ENCODE measurements at places on chromosomes 12 and 14. TPM values are rescaled to one million over a fixed set of nuclear protein-coding genes. Genes with fewer than 3 reads are reported as not detected.

- DNase-seq: no peak
Measured at GRCh38 chr12:66596199-66596598, 82.7 kb downstream of the GRIP1 start.

Gene RFX4
- total RNA-seq: not detected

- DNase-seq: no peak
Measured at GRCh38 chr12:2136901-2137300, 84.1 kb downstream of the CACNA1C start.

Gene CHGA
- not detected for total RNA-seq

DNA sequence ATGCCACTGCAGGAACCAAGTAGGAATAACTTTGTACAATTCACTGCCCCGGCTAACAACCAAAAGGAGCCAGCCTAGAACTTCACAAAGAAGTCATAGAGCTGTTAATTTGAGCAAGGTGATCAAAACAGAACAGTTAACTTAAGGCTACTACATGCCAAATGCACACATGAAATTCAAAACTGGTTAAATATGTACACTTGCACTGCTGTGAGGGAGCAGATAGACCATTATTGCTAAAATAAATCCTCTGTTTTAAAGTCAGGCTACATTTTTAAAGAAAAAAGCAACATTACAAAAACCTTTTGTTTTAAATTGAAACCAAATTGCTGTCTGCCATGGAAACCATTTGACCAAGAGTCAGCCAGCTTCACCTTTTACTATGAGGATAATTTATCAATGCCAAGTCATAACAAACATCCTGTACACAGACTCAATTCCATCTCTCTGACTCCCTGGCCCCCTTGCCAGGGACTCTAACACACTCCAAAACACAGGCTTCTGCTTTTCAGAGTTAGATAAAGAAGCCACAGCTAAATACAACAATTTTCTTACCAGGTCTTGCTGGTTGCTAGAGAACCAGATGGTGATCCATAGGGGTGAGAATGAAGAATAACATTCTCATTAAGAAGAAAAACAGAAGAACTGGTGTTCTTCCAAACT is 84.0 kb downstream of the LRP6 start:
- DNase-seq: no peak

DNA sequence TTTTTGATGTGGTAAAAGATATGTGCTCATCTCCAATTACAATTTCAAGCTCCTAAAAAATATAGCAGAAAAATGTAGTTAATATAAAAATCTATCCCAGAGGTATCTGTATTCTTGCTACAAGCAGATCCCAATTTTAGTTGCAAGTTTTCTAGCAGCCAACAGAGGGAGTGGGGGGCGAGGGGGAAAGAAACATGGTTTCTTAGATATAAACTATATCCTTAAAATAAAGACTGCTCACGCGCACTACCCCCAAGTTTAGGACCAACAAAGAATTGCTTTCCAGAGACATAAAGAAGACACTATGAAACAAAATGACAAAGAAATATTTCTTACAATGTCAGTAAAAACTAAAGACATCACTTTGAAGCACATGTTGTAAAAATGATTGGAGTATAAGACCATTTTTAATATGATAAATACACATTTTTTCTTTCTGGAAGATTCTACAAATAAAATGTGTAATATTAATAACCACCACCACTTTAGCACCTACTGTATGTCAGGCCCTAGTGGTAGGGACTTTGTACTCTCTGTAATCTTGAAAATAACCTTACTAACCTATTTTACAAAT is 5.4 kb downstream of the MAGOHB start:
- peak; percentile 19 for DNase-seq

- DNase-seq: no peak
Measured at GRCh38 chr14:38481952-38482678, 226.2 kb upstream of the CLEC14A start.

Gene LRRC10
- not detected for total RNA-seq

GRCh38 chr14:92584816-92585215 is 71.2 kb downstream of the RIN3 start:
- no peak for DNase-seq

DNA sequence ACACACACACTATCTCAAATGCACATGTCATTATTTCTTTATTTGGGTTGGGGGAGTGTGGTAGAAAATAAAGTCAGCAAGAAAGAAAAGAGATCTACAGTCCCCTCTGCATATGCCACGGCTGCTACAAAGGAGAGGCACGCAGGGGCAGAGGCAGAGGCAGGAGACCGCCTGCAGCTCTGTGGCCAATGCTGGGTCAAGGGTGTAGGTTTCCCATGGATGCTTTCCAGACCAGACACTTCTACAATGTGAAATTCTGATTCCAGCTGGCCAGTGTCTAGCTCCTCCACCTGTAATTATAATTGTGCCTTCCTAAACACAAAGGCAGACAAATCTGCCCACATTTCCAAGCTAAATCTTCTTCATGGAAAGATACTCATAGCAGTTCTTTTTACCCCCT is 19.2 kb downstream of the VPS37B start:
- no peak for DNase-seq

Gene WNT1
- total RNA-seq: not detected

Gene SDS
- total RNA-seq: not detected

Gene RAB35
- total RNA-seq: 41.5 TPM

Gene GPR137C
- 0.11 TPM for total RNA-seq

- no peak for DNase-seq
Measured at GRCh38 chr12:93059925-93060665, 131.0 kb upstream of the EEA1 start.

DNA sequence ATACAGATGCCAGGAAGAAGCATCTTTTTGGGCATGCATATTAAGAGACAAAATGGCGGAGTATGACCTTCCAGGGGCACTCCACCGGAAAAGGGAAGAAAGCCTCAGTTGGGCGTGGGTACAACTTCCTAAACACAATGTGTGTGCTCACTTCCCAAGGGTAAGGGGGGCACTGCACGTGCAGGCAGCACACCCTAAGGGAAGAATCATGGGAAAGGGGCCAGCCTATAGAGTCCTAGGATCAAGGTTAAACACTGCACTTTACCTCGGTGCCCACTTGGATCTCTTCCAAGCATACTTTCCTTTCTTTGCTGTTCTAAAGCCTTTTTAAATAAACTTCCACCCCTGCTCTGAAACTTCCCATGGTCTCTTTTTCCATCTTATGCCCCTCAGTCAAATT is 14.8 kb downstream of the OR6J1 start:
- DNase-seq: no peak

Gene C1RL
- total RNA-seq: 11.8 TPM

- no peak for DNase-seq
Measured at GRCh38 chr14:24314377-24315193, 3.3 kb downstream of the LTB4R start.

Gene PPP4R3A
- total RNA-seq: 111 TPM

Gene TMEM52B
- total RNA-seq: not detected

- peak; percentile 79 for DNase-seq
Measured at GRCh38 chr12:57836442-57837375, 9.8 kb downstream of the CTDSP2 start.

GRCh38 chr14:22488522-22489243 is 100.3 kb downstream of the DAD1 start:
- no peak for DNase-seq

- DNase-seq: no peak
Measured at GRCh38 chr12:104054681-104055346, 4.8 kb upstream of the GLT8D2 start.

- DNase-seq: no peak
Measured at GRCh38 chr12:79255288-79255687, 390.7 kb downstream of the SYT1 start.

- no peak for DNase-seq
Measured at GRCh38 chr14:84807673-84808072, 722.3 kb upstream of the FLRT2 start.

DNA sequence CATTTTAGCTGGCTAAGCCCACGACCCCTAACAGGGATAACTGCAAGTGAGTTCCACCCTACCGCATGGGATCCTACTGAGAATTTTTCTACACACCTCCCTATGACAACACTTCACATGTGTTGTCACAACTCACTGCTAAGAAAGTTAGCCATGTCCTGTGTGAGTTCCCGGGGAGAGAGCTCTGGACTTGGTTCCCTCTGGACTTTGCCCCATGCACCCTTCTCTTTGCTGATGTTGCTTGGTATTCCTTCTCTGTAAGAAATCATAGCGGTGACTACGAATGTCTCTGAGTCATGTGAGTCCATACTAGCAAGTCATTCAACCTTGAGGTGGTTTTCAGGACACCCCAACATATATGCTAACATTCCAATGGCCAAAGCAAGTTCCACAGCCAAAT is 9.5 kb upstream of the CDKN3 start:
- DNase-seq: no peak

DNA sequence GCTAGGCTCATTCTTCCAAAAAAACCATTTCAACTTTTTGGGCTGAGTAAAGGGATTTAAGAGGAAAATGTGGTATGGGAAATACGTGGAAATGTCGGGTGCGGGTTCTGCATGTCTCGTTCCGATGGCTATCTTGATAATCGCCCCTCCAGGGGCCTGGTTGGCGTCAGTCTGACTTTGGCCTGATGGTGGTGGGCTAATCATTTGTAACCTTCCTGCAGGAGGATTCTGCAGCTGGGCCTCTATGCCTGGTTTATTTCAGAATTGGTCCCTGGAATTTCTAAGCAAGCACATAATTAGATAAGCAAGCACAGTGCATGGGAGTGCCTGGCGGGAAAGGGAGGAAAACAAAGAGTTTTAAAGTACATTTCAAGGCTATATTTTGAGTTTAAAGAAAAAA is 14.8 kb upstream of the SLC4A8 start:
- DNase-seq: no peak

DNA sequence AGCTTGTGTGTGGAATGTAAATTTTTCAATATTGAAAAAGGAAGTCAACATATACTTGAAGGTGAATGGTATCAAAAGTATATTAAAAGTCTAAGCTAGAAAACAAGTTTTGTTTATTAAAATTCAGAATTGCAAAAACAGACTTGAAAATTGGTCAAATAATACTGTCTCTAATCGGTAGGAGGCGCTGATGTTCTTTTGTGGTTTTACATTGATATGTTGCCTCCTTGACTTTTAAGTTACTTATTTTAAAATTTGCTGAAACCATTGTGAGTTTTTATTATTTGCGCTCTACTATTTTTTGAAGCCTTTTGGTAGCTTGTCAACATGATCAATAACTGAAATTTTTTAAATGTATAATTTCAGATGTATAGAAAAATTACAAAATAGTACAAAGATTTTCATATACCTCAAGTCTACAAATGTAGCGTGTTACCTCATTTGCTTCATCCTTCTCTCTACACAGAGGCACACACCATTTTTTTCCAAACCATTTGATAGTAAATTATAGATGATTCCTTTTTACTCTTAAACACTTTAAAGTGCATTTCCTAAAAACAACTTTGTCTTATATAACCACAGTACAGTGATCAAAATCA is 6.9 kb downstream of the RTRAF start:
- DNase-seq: peak; percentile 15

GRCh38 chr14:96915478-96915877 is 118.3 kb downstream of the VRK1 start:
- DNase-seq: no peak

DNA sequence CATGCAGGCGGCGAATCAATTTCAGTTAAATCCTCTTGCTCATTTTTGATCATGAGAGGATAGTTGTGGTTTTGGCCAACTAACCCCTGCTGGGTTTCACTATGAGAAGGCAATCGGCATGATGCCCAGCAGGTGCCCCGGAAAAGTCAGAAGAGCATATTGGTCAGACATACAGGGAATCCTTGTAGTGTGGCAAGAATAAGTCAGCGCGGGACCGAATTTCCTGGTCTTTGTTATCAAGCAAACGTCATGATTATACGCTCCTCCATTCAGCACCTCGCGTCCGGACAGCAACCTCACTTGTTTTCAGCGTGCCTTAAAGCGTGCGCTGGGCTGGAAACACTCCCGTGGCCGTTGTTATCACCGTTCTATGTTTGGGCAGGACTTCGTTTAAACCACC is 1.8 kb downstream of the TBC1D30 start:
- DNase-seq: peak; percentile 83

DNA sequence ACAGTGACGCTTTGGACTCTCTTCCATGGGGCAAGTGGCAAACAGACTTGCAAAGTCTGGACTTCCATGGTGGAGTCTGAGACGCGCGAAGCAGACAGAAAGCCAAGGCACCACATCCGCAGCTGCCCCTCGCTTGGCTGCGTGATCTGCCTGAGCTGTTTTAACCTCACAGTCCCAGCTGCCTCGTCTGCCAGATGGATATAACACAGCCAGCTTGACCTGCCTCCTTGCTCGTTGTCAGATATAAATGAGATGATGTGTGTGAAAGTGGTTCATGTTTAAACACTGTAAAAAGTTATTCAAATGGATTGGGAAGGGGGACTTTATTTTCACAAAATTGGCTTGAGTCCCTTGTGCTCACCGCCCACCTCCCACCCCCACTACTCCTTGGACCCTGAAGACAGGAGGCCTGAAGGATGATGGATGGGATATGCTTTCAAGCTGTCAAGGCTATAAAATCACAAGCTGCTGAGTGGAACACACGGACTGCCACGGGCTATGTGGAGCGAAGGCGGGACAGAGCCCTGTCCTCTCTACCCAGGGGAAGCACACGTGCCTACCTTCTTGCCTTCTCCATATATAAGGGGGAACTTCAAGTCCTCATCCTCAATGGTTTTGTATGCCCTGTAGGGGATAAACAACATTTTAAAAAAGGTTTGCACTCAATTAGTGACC is 226.9 kb downstream of the MON2 start:
- no peak for DNase-seq

Gene AKAP6
- 1.4 TPM for total RNA-seq

DNA sequence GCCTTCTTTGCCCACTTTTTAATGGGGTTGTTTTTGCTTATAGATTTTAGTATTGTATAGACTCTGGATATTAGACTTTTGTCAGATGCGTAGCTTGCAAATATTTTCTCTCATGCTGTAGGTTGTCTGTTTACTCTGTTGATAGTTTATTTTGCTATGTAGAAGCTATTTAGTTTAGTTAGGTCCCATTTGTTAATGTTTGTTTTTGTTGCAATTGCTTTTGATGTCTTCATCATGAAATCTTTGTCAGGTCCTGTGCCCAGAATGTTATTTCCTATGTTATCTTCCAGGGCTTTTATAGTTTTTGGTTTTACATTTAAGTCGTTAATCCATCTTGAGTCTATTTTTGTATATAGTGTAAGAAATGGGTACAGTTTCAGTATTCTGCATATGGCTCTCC is 30.0 kb upstream of the LYZ start:
- DNase-seq: no peak

Gene TBC1D30
- total RNA-seq: 0.40 TPM

Gene PLEKHD1
- total RNA-seq: 0.07 TPM

- DNase-seq: no peak
Measured at GRCh38 chr14:104858811-104859426, 6.1 kb upstream of the CEP170B start.

- no peak for DNase-seq
Measured at GRCh38 chr12:15873556-15873955, 8.6 kb upstream of the STRAP start.

GRCh38 chr14:60093080-60093479 is 1.4 kb downstream of the PCNX4 start:
- DNase-seq: peak; percentile 7

Gene PRIMA1
- total RNA-seq: not detected

Gene ARHGAP9
- total RNA-seq: 125 TPM

Gene NANOG
- total RNA-seq: not detected

DNA sequence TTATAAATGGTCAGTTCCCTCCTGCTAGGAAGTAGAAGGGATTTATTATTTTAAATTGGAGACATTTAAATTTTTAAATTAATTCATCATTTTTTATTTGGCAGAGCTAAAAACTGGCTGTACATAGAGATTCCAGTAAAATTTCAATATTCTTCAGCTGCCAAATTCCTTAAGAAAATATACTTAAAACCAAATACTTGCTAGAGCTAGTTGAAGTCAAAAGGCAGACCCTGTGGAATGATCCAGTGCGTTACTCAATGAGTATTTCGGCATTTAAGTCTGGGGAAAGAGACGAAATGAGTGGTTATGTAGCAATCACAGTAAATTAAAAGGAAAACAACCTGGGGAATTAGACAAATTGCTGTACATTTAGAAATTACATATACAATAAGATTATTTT is 1104.7 kb downstream of the SLC6A15 start:
- DNase-seq: no peak
